Nephron progenitor cell (in vitro differentiated cells): ENCODE measurements at places on chromosomes 3 and 15.

DNA sequence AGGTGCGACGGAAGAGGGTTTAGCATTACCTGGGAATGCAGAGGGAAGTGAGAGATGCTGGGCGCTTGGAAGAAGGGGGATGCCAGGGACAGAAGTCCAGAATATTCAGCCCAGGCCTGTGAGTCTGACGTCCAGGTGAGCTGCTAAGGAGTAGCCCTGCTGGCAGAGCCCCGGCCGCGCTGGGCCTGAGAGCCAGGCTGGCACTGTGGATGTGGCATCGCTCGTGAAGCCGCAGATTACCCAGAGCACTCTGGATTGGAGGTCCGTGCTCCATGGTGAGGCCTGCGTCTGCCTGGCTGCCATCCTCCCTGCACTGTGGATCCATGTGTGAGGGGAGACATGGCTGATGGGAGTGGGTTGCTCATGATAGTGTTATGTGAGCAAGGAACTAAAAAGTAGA lies 14.5 kb downstream of the MAN2A2 start:
- DNase-seq: no peak

- DNase-seq: no peak
Measured at GRCh38 chr3:195451373-195452015, 8.7 kb upstream of the ACAP2 start.

DNA sequence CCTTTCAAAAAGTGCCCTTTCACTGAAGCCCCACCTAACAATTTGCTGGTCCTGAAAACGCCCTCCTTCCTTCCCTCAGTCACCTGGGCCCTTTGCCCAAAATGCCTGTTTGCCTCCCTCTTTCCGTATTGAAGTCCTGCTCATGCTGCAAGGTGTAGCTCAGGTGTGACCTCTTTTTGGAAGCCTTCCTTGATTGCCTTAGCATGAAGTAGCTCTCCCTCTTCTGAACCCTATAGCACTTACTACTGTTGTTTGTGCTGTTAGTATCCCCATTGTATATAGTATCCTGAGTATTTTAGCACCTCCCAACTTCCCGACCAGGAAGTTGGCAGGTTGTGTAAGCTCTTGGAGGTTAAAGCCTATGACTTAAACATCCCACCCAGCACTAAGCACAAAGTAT lies 1.7 kb downstream of the PLS1 start:
- no peak for DNase-seq

GRCh38 chr15:82140886-82141285 lies 95.1 kb upstream of the MEX3B start:
- no peak for DNase-seq

DNA sequence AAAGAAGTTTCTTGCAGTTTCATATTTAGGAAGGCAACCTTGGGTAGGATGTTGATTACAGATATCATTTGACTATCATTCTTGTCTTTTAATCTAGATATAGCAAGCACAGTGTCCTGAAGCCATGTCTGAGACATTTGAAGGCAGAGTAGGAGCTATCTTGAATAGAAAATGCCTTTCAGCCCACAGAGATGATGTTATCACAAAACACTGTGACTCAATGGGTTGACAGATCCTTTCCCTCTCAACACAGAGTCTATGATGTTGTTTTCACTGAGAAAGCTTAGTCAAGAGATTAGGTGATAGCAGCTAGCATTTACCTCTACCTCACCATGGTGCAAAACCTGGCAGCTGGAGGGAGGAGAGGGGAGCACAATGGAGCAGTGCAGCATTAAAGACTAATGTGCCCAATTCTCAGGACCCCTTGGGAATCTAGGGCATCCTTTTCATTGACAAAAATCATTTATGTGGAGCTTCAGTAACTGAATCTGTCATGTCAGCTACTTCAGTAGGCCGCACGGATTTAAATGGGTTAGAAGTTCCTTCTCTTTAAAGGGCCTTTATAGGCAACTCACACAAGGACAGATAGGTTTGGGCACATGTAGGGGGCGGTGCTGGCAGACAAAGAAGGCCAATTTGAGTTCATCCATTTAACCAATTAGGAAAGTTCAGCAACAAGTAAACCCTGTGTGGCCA lies 121.8 kb downstream of the AGBL1 start:
- no peak for DNase-seq

GRCh38 chr15:64856429-64857145 lies 14.9 kb downstream of the PLEKHO2 start:
- peak; percentile 33 for DNase-seq

DNA sequence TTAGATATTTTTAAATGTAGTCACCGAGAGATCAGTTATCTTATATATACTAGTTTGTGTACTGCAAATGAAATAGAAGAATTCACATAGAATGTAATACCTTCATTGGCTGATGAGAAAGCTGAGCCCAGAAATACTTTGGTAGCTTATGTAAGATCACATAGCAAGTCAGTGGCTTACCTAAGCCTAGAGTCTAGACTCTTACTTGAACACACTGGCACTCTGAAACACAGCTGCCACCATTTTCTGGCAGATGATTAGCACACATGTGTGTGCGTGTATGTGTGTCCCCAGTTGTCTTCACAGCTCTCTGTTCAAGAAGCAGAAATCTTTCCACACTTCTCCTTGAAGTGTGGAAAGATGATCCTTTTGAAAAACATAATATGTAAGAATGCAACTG lies 124.3 kb downstream of the NEO1 start:
- no peak for DNase-seq

GRCh38 chr3:136141291-136141785 lies 54.8 kb downstream of the MSL2 start:
- DNase-seq: no peak

GRCh38 chr3:37163262-37164015 lies 10.9 kb downstream of the LRRFIP2 start:
- no peak for DNase-seq

GRCh38 chr3:146715170-146715569 lies 110.0 kb upstream of the PLSCR5 start:
- DNase-seq: no peak

DNA sequence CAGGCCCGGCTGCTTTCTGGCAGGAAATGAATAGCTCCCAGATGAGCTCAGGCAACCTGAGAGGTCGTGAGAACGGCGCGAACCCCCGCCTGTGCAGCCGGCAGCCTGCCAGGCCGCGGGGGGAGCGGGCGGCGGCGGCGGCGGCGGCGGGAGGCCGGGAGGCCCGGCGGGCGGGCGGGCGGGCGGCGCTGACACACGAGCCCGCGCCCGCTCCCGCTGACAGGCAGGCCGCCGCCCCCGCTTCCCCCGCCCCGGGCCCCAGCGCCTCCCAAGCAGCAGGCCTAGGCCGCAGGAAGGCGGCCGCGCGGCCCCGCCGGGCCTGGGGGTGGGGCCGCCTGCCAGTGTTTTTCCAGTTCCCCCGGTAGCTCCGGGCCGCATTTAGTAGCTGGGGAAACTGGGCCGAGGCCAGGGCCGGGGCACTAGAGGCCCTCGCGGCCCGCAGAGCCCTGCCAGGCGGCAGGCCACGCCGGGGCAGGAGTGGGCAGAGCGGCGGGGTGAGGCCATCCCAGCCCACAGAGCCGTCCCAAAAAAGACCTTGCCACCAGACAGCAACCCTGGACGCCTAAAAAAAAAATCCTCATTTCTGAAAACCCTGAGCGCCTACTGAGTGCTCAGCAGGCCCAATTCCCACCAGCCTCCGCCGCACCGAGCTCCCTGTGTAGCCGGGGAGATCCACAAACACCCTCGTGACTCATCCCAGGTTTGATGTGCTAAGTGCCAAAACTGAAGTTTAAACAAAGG lies 5.6 kb downstream of the HES1 start:
- peak; percentile 91 for DNase-seq

GRCh38 chr3:169448501-169448900 lies 215.0 kb downstream of the MECOM start:
- no peak for DNase-seq

GRCh38 chr3:99542767-99543518 lies 95.5 kb upstream of the COL8A1 start:
- no peak for DNase-seq

- DNase-seq: no peak
Measured at GRCh38 chr3:114456742-114457141, 162.9 kb downstream of the TIGIT start.

DNA sequence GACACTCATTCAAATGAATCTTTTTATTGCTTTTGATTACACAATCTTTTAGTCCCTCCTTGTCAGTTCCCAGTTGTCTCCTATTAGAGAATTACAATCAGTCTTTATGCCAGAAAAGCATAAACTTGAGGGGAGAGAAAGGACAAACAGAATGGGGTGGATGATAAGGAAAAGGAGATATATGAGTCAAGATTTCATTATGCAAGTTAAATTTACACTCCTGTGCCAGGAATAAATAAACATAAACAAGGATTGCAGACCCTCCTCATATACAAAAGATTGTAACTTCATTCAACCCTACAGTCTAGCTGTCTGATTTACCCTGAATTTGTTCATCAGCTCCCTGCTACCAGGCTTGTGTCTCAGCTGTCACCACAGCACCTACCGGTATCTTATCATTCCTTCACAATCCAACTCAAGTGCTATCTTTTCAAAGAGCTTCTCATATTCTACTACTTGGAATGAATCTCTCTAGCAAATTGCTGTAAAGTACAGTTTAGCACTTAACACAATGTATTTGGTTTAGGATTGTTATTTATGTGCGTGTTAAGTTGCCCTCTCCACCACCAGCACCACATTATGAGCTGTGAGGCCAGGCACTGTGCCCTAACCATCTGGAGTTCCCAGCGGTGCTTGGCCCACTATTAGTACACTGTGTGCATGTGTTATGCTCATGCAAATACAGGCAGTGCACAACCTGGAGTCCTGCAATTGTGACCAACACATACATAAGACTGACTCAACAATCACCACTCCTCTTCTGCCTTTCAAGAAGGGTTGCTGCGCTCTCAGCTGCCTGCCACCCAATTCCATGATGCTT lies 504.1 kb downstream of the TBL1XR1 start:
- DNase-seq: no peak

GRCh38 chr3:158166223-158166622 lies 56.3 kb downstream of the RSRC1 start:
- no peak for DNase-seq

DNA sequence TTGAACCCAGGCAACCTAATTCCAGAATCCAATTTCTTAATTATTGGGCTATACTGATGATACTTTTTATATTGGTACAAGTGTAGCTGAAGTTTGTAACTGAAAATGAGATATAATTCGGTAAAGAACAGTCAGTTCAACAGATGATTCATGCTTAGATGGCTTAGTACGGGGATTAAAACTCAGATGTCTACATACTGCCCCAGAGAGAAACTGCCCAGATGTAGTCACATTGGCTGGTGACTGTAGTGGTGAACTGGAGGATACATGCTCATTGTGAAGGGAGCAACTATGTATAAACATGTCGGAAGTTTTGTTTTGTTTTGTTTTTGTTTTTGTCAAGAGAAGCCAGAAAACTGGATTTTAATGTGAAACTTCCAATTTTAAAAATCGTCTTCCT lies 179.6 kb downstream of the ADAMTSL3 start:
- no peak for DNase-seq

- no peak for DNase-seq
Measured at GRCh38 chr3:152628496-152628895, 206.4 kb upstream of the P2RY1 start.

- no peak for DNase-seq
Measured at GRCh38 chr15:48425051-48425450, 93.8 kb downstream of the DUT start.

GRCh38 chr3:110344897-110345767 lies 726.5 kb upstream of the NECTIN3 start:
- DNase-seq: no peak

GRCh38 chr3:188720636-188721035 lies 451.1 kb upstream of the TPRG1 start:
- no peak for DNase-seq

- DNase-seq: peak; percentile 50
Measured at GRCh38 chr15:95760508-95760907, 570.0 kb upstream of the NR2F2 start.

- DNase-seq: no peak
Measured at GRCh38 chr3:45227946-45228345, 1.9 kb upstream of the TMEM158 start.
